LHCN-M2 (cell line): ENCODE measurements at places on chromosomes 11 and 22.

- peak; percentile 55 for DNase-seq
These were observed 47.0 kb downstream of the YAP1 start for GRCh38 chr11:102157219-102157618.

DNA sequence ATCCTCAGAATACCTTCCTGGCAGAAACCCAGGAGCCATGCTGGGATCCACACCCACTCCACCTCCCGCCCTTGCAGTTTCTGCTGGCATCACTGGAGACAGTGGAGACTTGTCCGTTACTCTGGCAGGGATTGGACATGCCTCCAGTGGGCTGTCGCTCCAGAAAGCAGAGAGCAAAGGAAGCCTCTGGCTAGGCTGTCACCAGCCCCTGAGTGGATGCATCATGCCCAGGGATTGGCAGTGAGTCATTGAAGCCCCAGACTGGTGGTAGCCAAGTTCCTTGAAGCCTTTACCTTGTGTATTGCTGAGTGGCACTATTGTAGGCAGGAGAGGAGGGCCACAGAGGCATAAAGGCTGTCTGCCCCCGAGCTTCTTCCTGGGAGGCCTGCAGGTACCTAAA lies 34.8 kb upstream of the E2F8 start:
- peak; percentile 20 for DNase-seq

DNA sequence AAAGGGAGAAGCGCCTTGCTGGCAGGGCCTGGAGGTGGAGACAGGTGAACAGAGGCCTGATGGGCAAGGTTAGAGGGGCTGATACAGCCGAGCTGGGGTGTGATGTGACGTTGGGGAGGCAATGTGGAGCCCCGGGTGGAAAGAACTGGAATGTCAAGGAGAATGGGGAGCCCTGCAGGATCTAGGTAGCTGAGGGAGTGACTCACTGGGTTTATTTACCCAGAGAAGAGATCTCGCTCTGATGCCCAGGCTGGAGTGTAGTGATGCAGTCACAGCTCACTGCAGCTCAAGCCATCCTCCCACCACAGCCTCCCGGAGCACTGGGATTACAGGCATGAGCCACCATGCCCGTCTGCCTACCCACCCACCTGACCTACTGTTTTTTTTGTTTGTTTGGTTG lies 1.9 kb upstream of the CYB5R3 start:
- no peak for DNase-seq

DNA sequence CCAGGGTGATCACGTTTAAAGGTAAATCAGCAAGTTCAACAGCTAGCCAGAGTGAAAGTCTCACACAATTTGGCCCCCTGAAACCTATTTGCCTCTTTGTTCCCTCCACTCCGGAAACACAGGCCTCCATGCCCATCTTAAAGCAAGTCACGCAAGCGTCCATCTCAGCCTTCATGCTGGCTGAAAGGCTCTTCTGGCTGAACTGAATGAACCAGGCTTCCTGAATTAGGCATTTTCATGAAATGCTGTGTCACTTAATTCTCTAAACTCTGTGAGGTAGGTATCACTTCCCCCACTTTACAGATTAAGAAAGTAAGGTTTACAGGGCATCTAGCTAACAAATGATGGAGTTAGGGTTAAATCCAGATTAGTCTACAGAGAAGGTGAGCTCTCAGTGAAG lies 1.4 kb downstream of the SLC25A17 start:
- DNase-seq, result no peak

GRCh38 chr22:29450222-29450621 lies 11.8 kb downstream of the RFPL1 start:
- DNase-seq, result no peak

DNA sequence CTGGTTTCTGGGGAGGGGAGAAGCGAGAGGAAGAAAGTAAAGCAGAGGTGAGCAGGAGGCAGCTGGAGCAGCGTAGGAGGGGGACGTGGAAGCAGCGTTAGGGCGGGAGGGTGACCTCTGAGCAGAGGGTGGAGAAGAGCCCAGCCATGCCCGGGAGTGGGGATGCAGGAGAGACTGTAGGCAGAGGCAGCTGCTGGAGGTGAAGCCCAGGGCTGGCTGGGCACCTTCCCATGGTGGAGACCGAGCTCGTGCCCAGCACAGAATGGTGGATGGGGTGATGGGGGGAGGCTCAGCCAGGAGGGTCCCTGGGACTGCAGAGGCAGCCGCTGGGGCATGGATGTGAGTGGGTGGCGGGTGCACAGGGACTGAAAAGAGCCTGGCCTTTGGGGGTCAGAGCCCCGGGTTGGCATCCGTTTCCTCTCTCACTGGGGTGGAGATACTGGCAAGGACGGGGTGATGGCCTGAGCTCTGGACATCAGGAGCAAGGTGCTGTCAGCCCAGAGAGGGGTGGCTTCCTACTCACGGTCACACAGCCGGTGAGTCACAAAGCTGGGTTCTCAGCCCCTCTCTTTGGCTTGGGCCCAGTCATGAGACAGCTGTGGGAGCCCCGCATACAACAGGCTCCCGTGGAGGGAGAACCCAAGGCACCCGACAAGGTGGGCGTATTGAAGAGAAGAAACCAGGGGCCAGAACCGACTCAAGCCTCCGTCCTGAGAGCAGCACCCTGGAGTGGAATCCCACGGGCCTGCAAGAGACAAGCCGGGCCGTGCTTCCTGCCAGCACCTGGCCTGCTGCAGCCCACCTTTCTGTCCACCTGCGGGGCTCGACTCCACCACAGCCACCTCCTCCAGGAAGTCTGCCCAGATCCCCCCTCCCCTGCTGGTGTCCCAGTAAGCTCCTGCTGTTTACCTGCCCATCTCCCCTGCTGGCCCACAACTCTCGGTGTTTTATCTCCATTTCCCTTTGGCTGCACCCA lies 45.8 kb upstream of the FGF3 start:
- no peak for DNase-seq

GRCh38 chr11:73612601-73613140 lies 14.8 kb upstream of the FAM168A start:
- no peak for DNase-seq
